Smooth muscle cell of bladder (primary cell): ENCODE measurements at places on chromosomes 1 and 21. TPM values are rescaled to one million over a fixed set of nuclear protein-coding genes. Genes with fewer than 3 reads are reported as not detected.

HIPK1 gene
- 16.2 and 17.7 TPM in 2 replicates for total RNA-seq

FCN3 gene
- total RNA-seq: not detected in 2 replicates

INAVA gene
- total RNA-seq: under 0.01 and 0.18 TPM in 2 replicates

ZNF695 gene
- total RNA-seq: 0.65 and 0.71 TPM in 2 replicates

GPR25 gene
- total RNA-seq: not detected in 2 replicates
